Ammon's horn (tissue), 1 donor: ENCODE measurements at places on chromosomes 5 and 9.

DNA sequence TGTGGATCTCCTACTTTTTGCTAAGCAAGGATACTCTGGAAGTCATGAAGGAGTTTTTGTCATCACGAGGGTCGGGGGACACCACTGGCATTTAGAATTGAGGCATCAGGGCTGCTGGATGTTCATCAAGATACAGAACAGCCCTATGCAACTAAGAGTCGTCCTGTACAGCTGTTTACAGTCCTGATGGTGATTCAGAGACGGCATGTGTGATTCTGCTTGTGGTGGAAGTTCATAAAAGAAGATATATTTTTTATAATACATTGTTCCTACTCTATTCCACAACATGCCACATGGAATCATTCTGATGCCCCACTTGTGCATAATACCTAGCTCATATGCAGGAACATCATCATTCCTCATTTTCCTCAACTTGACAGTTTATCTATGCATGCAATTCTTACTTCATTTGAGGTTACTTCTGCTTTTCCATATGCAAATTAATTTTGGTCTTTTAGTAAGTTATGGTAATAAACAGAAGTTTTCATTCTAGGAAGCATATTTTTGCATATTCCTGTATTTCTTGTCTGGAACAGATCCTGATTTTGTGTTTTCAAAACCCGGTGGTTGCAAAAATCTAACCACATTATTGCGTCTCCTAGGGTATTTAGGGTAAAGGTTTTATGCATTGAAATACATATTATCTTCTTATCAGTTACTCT lies 155.2 kb downstream of the ARHGEF28 start:
- no peak for DNase-seq

- DNase-seq: no peak
Observed at GRCh38 chr9:91817493-91818224, 132.4 kb downstream of the ROR2 start.

GRCh38 chr5:42267091-42267490 lies 156.1 kb upstream of the GHR start:
- no peak for DNase-seq

- DNase-seq: no peak
Observed at GRCh38 chr5:36733183-36733582, 126.8 kb downstream of the SLC1A3 start.

DNA sequence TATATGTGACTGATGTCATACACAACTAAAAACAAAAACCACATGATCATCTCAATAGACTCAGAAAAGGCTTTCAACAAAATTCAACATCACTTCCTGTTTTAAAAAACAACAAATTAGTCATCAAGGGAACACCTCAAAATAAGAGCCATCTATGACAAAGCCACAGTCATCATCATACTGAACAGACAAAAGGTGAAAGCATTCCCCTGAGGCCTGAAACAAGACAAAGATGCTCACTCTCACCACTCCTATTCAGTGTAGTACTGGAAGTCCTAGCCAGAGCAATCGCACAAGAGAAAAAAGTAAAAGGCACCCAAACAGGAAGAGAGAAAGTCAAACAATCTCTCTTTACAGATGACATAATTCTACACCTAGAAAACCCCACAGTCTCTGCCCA lies 893.5 kb upstream of the EDIL3 start:
- DNase-seq: no peak

GRCh38 chr5:128349044-128349858 lies 188.8 kb downstream of the FBN2 start:
- DNase-seq: no peak

DNA sequence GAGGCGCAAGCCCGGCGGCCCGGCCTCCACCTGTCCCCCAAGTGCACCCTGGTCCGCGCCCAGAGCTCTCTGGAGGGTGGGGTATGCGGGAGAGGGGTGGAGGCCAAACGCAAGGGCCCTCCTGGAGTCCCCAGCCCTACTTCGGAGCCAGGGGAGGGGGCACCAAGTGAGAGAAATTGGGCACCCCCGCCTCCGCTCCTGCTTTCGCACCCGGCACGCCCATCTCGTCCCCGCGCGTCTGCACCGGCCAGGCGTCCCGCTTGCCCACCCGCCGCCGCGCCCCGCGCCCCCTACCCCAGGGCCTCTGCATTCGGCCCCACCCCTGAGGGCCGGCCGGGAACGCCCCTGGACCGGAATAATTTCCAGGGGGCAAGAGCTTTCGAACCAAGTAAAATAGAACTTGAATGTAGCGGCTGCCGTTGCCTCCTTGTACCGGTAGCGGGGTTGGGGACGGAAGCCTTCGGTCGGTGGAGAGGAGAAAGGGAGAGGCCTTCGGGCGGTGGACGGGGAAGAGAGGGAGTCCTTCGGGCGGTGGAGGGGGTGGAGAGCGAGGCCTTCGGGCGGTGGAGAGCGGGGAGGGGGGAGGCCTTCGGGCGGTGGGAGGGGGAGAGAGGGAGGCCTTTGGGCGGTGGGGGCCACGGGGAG lies 694 bp upstream of the PHPT1 start:
- DNase-seq: no peak

- no peak for DNase-seq
Observed at GRCh38 chr5:5373351-5373989, 49.0 kb upstream of the ICE1 start.

GRCh38 chr5:135996611-135997010 lies 32.2 kb upstream of the TGFBI start:
- no peak for DNase-seq

- DNase-seq: no peak
Observed at GRCh38 chr5:37471666-37472197, 92.6 kb downstream of the WDR70 start.

GRCh38 chr9:70466976-70467561 lies 52.6 kb upstream of the KLF9 start:
- DNase-seq: peak; percentile 43

- no peak for DNase-seq
Observed at GRCh38 chr5:87300744-87301143, 33.1 kb downstream of the RASA1 start.

- DNase-seq: peak; percentile 53
Observed at GRCh38 chr5:173926359-173926758, 38.2 kb downstream of the CPEB4 start.

GRCh38 chr5:76684756-76685519 lies 31.0 kb upstream of the F2R start:
- no peak for DNase-seq

- DNase-seq: no peak
Observed at GRCh38 chr5:154593071-154593470, 115.0 kb upstream of the HAND1 start.

DNA sequence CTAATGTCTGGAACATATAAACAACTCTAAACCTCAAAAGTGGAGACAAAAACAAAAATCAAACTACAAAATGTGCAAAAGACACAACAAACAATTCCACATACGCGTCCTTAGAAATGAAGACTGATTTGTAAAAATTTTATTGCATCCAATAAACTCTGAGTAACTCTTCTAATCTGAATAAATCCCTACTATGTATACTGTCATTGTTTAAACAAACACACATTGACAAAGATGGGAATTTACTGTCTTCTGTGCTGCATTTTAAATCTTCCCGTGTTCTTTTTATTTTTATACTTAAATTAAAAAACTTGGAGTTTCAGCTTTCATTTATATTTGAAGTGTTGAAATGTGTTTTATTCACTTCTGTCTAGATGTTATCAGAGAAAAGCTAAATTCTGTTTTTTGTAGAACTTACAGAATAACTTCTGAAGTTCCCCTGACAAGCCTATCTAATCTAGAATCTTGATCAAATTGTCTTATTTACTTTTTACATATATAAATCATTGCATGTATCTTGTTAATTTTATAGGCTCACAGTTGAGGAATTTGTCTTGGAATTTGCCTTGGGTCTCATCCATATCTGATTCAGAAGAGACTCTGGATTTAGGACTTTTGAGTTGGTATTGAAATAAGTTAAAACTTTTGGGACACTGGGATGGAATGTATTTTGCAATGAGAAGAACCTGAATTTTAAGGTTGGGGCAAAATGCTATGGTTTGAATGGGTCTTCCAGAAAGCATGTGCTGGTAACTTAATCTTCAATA lies 2064.4 kb upstream of the C9orf72 start:
- no peak for DNase-seq
